Inflammatory macrophage (primary cell): ENCODE measurements at places on chromosomes 16 and 17.

GRCh38 chr16:86432691-86433090, 77.6 kb upstream of the FOXF1 start:
- no peak for DNase-seq

DNA sequence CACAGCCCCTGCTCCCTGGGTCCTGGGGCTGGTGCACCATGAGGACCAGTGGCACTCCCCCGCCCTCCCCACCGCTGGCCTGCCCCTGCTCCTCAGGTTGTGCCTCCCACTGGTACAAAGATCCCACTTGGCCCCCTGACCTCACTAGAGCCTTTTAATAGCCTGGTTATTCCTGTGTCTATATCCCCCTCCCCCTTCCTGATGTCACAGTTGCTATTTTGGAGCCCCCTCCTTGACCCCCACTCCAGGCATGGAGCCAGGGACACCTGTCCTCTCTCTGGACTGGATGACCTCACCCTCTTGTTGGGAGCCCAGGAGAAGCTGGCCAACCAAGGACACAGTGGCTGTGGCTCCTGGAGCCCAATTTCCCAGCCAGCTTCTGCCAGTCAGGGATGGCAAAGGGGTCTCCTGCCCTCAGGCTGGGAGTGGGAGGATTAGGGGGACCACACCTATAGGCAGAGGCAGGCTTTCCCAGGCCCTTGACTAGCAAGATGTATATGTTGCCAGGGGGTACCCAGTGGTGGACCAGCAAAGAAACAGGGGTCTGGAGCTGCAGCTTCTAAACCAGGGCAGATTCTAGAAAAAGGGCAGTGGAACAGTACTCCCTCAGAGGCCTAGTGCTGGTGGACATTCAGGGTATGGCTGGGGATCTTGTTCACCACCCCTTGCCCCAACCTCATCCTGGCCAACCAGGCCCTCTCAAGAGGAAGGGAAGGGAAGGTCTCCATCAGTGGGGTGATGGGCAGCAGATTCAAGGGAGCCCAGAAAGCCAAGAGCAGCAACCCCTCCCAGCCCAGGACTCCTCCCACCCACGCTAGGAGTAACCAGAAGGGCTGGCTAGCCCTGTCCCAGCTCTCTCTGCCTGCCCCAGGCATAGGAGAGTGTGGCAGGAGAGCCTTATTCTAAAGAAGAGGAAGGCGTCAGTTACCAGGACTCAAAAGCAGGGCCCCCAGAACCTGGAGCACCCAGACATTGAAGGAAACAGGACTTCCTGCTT, 10.9 kb downstream of the HDAC5 start:
- DNase-seq = no peak

DNA sequence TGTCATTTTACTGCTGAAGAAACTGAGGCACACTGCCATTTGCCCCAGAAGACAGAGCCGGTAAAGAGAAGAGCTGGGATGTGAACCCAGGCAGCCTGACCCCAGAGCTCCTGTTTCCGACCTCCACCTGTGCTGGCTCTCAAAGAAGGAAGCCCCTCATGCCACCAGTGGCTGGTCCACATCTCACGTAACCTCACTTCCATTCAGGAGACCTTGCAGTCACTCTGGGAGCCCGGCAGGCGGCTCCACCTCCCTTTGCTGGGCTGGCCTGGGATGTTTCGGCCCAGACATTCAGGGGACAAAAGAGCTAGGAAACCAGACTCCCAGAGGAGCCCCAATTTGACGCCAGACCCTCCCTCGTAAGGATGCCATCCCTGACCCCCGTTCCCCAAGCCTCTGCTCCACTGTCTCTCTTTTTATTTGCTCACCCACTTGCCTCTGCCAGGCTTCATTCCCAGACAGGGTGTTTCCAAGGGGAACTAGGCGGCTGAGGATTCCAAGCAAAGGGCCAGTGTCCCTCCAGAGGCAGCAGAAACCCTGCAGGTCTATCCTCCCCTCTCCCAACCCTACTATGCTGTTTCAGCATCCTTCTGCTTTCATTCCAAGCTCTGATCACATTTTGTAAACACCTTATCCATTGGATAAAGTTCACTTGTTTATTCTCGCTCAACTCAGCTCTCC, 2.8 kb downstream of the TAF1C start:
- DNase-seq = no peak

DNA sequence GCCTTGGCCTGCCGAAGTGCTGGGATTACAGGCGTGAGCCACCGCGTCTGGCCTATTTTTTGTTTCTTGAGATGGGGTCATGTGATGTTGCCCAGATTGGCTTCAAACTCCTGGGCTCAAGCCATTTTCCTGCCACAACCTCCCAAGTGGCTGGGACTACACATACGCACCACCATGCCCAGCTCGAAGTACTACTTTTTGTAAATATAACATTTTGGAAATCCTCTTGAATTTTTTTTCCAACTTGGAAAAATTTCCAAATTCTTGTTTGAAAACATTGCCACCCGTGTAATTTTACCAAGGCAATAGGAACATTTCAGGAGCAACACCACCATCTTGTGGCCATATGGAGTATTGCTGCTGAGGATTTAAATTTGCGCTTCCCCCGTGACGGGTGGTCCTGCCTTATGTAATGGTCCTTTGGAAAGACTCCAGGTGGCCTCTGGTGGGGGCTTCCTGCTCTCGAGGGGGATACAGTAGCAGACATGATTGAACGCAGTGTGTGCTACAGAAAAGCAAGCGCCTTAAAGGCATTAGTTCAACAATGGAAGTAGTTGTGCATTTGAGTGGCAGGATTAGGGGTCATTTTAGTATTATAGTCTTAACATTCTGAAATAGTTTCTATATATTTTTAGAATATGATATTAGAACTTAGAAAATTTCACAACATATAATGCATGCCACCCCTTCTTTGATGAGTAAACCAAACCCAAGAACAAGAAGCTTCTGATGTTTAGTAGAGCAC, 8.0 kb downstream of the FLYWCH1 start:
- DNase-seq = peak; percentile 67

GRCh38 chr16:85491798-85492294, 121.3 kb upstream of the GSE1 start:
- no peak for DNase-seq

- no peak for DNase-seq
These were observed 15.2 kb downstream of the NUP93 start for GRCh38 chr16:56744996-56745640.

- DNase-seq = peak; percentile 41
These were observed 1.9 kb downstream of the PMP22 start for GRCh38 chr17:15263206-15263579.

GRCh38 chr16:87108941-87109340, 208.3 kb downstream of the C16orf95 start:
- no peak for DNase-seq

DNA sequence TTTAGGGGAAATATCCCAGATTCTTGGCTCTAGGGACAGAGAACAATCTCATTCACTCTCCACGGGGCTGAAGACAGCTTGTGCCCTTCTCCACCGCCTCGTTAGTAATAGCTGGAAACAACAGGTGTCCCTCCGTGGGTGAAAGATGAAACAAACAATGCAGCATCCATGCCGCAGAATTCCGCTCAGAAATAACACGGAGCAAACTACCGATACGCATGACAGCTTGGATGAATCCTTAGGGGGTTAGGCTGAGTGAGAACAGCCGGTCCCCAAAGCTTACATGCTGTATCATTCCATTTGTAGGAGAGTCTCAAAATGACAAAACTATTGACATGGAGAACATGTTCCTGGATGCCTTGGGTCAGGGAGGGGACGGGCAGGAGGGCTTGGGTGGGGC, 29.4 kb upstream of the CACNG1 start:
- DNase-seq = no peak

DNA sequence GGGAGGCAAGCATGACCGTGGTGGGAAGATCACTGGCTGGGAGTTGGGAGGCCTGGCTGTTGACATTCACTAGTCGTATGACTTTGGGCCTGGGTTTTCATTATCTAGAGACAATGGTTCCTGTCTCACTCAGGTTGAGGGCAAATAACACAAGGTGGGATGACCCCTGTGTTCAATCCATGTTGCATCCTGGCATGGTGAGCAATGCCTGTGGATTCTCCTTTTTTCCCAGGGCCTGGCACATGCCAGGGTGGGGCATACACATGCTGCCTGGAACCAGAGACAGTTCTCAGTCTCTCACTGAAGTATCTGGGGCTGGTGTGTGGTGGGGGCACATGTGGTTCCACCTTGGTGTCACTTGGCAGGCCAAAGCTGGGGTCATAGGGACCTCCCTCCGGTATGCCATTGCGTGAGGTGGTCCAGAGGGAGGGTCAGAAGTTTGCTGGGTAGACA, 5.4 kb downstream of the THRA start:
- no peak for DNase-seq

GRCh38 chr17:28985950-28986713, 19.7 kb downstream of the SEZ6 start:
- DNase-seq = no peak

- DNase-seq = no peak
These were observed 4.4 kb downstream of the CBX4 start for GRCh38 chr17:79834565-79835469.

DNA sequence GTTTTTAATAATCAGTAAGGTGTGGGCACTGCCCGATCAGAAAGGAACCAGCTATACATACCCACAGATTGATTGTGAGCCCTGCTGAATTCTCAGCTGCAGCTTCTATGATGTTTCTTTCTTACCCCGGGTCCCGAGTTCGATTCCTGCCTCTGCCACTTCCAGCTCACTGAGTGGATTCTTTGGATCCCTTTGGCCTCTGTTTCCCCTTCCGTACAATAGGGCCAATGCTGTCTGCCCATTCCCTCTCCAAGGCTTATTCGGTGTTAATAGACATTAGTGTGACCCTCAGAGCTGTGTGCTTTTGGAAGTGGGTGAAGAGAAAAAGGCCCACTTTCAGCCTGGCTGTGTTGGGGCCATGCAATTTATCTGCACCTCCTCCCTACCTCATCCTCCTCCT, 115.8 kb downstream of the IRX5 start:
- DNase-seq = no peak

GRCh38 chr16:49483651-49484450, 110.2 kb downstream of the C16orf78 start:
- no peak for DNase-seq

DNA sequence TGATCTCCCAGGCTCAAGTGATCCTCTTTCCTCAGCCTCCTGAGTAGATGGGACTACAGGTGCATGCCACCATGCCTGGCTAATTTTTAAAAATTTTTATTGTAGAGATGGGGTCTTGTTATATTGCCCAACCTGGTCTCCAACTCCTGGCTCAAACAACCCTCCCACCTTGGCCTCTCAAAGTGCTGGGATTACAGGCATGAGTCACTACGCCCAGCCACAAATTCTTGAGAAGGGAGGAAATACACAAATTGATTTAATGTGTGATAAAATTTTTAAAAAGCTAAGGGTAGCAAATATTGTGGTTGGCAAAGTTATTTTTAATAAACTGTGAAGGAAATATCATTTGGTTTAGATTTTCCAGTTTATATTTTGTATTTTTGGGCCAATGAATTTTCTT, 9.6 kb downstream of the ITGAD start:
- no peak for DNase-seq

DNA sequence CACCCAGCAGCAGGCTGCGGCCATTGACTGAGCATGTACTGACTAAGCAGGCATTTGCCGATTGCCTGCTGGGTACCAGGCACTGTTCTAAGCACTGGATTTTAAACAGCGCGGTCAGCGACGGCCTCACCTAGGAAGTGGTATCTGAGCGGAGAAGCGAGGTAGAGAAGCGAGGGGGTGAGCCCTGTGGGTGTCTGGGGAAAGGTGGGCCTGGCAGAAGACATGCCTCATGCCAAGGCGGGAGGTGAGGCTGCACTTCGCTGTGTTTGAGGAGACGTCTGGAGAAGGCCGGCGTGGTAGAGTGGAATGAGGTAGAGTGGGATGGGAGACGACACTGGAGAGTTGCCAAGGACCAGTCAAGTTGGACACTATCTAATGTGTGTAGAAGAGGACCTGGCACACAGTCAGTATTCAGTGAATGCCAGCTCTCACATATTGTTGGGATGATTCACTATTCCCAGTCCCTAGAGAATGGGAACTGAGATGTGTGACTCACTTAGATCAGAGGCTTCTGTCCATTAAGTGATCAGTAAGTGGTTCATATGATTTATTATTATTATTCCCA, 14.4 kb downstream of the SYCE1L start:
- DNase-seq = no peak
